ENCODE measurements at places on chromosomes 2 and 18. TPM values are rescaled to one million over a fixed set of nuclear protein-coding genes. Genes with fewer than 3 reads are reported as not detected.

GRCh38 chr2:74238879-74239278, 40.5 kb downstream of the MTHFD2 start:
- DNase-seq, result no peak

DNA sequence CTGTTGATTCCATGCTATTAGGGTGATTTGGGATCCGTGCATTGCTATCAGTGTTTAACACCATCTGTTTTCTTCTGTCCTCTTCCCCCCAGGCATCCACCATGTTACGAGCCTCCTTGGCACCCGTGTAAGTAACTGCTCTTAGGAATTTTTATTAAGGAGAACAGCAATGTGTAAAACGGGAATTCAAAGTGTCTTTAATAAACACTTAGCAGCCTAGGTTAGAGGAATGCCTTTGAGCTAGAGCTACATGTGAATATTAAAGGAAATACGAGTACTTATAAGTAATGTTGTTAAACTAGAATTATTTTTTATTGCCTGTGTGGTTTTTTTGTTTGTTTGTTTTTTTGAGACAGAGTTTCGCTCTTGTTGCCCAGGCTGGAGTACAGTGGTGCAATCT, 58.1 kb downstream of the ARMC9 start:
- no peak for DNase-seq

- DNase-seq, result no peak
Measured at GRCh38 chr2:62597323-62597722, 91.3 kb upstream of the TMEM17 start.

GRCh38 chr2:235050980-235051351, 99.1 kb downstream of the SH3BP4 start:
- DNase-seq, result no peak

LDLRAD4 gene
- total RNA-seq, result 0.29 TPM

DNA sequence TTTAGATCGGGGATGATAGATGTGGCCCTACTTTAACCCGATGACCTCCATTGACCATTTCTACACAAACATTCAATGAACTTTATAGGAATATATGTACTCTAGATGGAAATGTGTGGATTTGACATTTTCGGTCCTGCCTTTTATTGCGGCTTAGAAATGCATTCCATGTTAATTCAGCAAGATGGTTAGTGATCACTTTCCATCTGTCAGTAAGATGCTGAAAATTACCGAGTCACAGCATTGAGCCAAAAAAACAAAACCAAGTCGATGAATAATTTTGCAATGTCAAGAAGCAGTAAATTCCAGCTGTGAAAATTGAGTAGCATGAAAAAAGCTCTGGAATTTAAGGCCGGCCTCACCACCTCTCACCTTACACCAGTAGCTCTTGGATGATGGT, 1642.6 kb upstream of the NXPH2 start:
- no peak for DNase-seq

DNA sequence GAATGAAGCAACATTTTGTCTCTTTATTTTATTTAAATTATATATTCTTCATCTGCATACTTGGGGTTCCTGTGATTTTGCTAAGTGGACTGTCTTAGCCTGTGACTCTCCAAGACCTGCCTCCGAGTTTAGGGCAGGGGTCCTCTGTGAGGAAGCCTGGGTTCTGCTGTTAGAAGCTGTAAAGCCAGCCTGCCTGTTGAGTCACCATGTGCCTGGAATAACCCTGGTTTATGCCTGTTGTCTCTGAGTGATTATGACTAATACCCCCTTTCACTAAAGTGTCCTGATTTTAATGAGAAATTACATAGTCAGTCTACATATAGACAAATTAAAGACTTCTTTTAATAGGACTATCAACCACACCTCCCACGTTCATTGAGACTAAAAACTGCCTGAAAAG, 369.1 kb downstream of the ZNF521 start:
- no peak for DNase-seq

GRCh38 chr18:47397671-47398319, 146.3 kb upstream of the SKOR2 start:
- peak; percentile 33 for DNase-seq

DNA sequence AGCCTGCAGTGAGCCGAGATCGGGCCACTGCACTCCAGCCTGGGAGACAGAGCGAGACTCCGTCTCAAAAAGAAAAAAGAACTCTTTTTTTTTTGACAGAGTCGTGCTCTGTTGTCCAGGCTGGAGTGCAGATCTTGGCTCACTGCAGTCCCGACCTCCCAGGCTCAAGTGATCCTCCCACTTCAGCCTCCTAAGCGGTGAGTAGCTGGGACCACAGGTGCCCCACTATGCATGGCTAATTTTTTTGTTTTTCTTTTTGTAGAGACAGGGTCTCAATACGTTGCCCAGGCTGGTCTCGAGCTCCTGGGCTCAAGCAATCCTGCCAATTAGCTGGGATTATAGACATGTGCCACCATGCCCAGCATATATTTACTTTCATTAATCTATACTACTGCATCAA, 12.5 kb upstream of the INO80D start:
- DNase-seq, result no peak

Data from glutamatergic neuron (in vitro differentiated cells).